ENCODE measurements at places on chromosomes 11 and 22.

DNA sequence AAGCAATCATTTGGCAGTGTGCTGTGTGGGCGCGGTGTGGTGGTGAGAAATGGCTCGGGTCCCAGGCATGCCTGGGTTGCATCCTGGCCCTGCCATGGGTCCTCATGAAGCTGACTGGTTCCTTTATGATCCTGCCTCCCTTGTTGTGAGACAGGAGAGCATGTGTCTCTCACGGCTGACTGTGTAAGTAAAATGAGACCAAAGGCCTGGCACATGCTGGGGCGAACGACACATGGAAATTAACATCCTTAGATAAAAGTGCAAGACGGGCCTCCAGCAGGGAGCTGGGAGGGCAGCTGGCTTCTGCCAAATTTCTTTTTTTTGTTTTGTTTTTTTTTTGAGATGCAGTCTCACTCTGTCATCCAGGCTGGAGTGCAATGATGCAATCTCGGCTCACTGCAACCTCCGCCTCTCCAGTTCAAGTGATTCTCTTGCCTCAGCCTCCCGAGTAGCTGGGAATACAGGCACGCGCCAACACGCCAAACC is 9.4 kb upstream of the FBLN1 start:
- no peak for DNase-seq

DNA sequence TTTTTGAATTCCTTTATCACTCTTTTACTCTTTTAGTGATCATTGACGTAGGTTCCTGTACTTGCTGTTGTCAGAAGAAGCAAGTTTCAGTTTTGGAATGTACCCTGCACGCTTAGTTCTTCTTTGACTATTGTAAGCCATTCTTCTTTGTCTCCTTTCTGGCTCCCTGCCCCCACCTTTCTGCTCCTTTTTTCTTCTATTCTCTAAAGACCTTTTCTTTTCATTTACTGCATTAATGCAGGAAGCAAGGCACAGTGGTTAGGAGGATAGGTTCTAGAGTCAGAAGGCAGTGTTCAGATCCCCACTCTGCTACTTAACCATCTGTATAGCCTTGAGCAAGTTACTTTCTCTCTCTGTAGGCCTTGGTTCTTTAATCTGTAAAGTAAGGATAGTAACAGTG is 33.7 kb upstream of the RAG2 start:
- no peak for DNase-seq

DNA sequence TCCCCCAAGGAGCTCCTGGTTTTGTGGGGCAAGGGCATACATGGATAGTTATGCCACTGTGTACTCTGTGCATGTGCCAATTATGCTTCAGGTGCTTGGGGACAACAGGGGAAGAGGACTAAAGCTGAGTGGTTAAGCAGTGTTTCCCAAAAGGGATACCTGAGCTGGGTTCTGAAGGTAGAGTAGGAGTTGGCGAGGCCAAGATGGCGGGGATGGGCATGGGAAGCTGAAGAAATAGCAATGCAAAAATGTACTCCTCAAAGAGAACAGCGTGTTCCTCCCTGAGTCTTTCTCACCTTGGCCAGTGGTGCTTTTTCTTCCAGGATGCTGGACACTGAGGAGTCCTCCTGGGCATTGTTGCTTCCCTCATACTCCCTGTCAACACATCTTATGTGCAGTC is 90.0 kb upstream of the LARGE1 start:
- DNase-seq = no peak

DNA sequence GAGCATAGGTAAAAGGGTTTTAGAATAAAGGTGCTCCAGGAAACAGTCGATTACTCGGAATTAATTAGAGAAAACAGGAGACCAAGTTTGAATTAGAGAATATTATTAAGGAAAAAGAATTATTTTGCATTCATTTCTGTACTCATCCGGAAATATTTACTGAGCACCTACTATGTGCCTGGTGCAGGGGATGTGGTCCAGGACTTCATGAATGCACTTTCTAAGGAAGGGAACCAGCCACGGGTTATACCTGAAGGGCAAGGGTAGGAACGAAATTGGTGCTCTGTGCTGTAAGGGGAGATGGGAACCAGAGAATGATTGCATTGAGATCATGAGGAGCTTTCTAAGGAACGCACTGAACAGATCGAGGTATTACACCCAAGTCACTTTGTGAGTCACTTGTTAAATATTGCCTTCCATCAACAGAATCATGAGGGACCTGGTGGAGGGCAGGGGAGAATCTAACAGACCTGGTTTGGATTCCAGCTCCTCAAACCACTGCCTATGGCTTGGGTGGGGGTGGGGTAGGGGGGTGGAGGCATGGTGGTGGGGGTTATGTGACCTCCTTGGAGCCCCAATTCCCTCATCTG is 40.9 kb downstream of the C11orf96 start:
- DNase-seq = no peak

GRCh38 chr11:85889676-85890579 is 34.7 kb downstream of the CCDC83 start:
- no peak for DNase-seq
